ENCODE measurements at places on chromosomes 6 and 20. TPM values are rescaled to one million over a fixed set of nuclear protein-coding genes. Genes with fewer than 3 reads are reported as not detected.

- no peak overlapping the region for H3K4me3 ChIP-seq
- no peak overlapping the region for H3K27ac ChIP-seq
- no peaks in the 10 kb centered on the region for H3K27me3 ChIP-seq
- peaks cover 11% of the 10 kb centered on the region for H3K4me1 ChIP-seq
These were observed 60.1 kb upstream of the PTPRK start for GRCh38 chr6:128580224-128581110.

Gene JPH2
- 0.07 TPM for total RNA-seq

DNA sequence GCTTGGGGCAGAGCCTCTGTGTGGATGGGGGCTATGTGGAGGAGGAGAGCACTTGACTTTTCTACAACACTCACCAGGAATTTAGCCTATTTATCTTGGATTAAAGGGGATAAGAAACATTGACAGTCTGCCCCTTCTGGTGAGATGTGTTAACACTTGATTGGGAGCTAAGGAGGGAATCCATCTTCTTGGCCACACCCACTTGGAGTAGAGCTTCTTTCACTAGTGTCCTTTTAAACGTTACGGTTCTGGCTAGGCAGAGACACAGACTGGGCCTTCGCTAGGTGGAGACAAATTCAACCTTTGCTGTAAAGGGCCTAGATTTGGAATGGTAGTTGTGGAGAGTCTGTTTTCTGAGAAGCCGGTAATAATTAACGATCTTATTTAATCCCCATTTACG is 15.5 kb upstream of the TPBG start:
- no peak overlapping the region for H3K4me3 ChIP-seq
- H3K4me1 ChIP-seq: no peaks in the 10 kb centered on the region
- no peaks in the 10 kb centered on the region for H3K27me3 ChIP-seq
- no peaks in the 10 kb centered on the region for H3K36me3 ChIP-seq
- DNase-seq: no peak
- no peak overlapping the region for H3K27ac ChIP-seq

Gene CLDN20
- total RNA-seq: not detected

DNA sequence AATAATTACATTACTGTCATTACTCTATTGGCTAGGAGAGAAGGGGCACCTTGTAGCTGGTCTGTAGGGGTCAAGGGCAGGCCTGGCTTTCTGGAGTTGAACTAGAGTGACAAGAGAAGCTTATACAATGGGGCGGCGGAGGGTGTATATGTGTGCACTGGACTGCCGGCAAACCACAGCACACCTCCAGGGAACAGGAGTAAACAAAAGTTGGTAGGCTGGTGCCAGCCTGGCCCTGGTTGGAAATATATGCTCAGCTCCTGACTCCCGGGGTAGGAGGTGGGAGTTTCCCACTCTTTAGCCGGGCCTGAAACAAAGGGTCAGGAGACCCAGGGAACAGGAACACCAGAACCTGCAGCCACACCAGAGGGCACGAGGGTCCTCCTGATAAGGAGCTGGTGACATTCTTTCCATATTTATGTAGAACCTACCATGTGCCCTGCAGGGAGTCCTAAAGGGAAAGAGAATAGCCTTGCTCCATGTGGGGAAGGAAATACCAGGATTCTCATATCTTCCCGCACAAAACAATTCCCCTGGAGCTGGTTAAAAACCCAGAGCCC is 5.1 kb downstream of the C6orf132 start:
- peaks cover 39% of the 10 kb centered on the region for H3K27me3 ChIP-seq
- H3K36me3 ChIP-seq: no peaks in the 10 kb centered on the region
- H3K27ac ChIP-seq: no peak overlapping the region
- H3K4me1 ChIP-seq: peaks cover 19% of the 10 kb centered on the region

GRCh38 chr6:27772261-27773001 is 139.8 kb downstream of the OR2B2 start:
- no peak overlapping the region for H3K4me3 ChIP-seq
- peaks cover 15% of the 10 kb centered on the region for H3K4me1 ChIP-seq
- H3K27me3 ChIP-seq: peaks cover 51% of the 10 kb centered on the region

GRCh38 chr20:16209951-16210361 is 363.3 kb downstream of the KIF16B start:
- no peak for DNase-seq
- no peaks in the 10 kb centered on the region for H3K27me3 ChIP-seq
- no peak overlapping the region for H3K4me3 ChIP-seq

Gene ENPP4
- 3.3 TPM for total RNA-seq

Gene LHFPL5
- not detected for total RNA-seq

Gene MUC22
- not detected for total RNA-seq

Gene SLC16A10
- total RNA-seq: 6.2 TPM

DNA sequence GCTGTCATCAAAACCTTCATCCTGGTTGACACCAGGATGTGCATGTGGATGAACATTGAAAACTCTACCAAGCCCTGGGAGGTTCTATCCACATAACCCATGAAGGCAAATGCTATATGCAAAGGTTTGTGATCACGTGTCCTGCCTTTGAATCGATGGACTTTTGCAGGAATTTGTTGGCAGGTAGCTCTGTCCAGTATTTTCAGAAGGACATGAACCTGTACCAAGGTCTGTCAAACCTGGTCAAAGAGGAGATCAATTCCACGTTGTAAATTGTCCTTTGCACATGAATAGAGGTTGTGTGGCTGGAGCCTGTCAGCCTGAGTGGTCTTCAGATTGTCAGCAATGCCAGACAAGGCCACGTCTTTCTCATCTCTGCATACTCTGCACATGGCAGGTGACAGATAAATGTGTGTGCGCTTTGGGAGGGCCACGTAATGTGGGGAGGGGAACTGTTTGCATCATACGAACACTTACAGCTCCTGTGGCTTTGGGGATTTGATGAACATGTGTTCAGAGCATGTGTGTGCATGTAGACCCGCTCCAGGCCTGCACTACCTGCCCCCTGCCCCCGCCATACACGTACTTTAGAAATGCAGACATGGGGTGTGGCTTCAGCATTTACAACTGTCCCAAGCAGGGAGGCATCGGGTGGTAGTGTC is 169.1 kb downstream of the ERMARD start:
- no peaks in the 10 kb centered on the region for H3K36me3 ChIP-seq
- no peak overlapping the region for H3K4me3 ChIP-seq
- H3K27me3 ChIP-seq: no peaks in the 10 kb centered on the region
- H3K4me1 ChIP-seq: peaks cover 6% of the 10 kb centered on the region
- no peak overlapping the region for H3K27ac ChIP-seq

GRCh38 chr20:35917077-35917476 is 37.2 kb downstream of the SCAND1 start:
- H3K27me3 ChIP-seq: no peaks in the 10 kb centered on the region
- H3K4me3 ChIP-seq: no peak overlapping the region
- no peak for DNase-seq
- no peak overlapping the region for H3K27ac ChIP-seq

DNA sequence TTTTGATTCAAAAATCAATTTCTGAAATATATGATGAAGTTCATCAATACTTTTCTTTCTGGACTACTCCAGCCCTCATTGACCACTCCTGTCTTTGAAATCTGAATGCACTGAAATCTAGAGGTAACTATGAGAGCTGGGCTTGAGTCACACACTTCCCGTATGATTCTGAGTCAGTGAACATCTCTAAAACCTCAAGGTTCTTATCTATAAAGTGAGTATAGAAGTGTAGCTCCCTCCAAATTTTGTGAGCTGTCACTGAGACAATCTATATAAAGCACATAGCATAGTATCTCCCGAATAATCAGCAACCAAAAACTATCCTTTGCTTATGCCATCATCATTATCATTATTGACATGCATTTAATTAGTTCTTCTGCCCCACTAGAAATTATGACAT is 182.4 kb downstream of the TSHZ2 start:
- no peak overlapping the region for H3K4me3 ChIP-seq
- no peak overlapping the region for H3K27ac ChIP-seq
- peaks cover 53% of the 10 kb centered on the region for H3K27me3 ChIP-seq
- DNase-seq: no peak
- H3K4me1 ChIP-seq: peaks cover 6% of the 10 kb centered on the region

GRCh38 chr6:107511511-107511993 is 21.6 kb downstream of the SOBP start:
- H3K4me3 ChIP-seq: no peak overlapping the region
- no peaks in the 10 kb centered on the region for H3K4me1 ChIP-seq
- no peak for DNase-seq
- peak overlapping the region; percentile 40 for H3K27ac ChIP-seq

Gene KIAA1755
- total RNA-seq: 9.5 TPM

DNA sequence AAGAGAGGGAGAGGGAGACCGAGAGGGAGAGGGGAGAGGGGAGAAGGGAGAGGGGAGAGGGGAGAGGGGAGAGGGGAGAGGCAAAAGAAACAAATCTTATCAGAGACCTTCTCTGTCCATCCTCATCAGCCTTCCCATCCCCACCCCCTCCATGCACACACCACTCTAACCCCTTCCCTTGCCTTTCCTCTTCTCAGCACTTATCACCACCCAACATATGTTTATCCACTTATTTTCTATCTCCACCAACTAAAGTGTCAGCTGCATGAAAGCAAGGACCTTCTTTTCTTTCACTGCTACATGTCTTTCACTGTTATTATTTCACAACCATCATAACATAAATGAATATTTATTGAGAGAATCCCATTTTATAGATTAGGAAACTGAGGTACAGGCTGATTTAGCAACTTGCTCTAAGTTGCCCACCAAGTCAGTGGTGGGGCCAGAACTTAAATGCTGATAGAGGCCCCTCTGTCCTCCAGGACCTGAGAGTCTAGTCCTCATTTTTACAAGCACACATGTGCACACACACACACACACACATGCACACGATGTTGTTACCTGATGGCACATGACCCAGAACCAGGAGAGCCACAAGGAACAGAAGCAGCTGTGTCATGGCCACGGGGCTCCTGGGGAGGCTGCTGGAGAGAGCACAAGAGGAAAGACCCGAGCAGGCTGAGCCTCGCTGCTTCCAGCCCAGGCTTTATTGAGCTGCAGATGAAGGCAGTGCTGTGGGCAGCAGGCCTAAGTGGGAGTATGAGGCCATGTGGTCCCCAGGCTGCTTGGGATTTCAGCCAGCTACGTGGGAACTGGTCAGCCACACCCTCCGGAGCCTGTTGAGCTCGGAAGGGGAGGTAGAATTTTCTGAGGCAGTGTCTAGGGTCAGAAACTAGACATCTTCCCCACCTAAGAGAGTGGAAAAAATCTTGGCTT is 2.3 kb downstream of the DEFB124 start:
- H3K4me1 ChIP-seq: no peaks in the 10 kb centered on the region
- H3K27ac ChIP-seq: no peak overlapping the region
- no peak overlapping the region for H3K4me3 ChIP-seq
- DNase-seq: no peak
- H3K36me3 ChIP-seq: peaks cover 8% of the 10 kb centered on the region
- peaks cover 2% of the 10 kb centered on the region for H3K27me3 ChIP-seq

DNA sequence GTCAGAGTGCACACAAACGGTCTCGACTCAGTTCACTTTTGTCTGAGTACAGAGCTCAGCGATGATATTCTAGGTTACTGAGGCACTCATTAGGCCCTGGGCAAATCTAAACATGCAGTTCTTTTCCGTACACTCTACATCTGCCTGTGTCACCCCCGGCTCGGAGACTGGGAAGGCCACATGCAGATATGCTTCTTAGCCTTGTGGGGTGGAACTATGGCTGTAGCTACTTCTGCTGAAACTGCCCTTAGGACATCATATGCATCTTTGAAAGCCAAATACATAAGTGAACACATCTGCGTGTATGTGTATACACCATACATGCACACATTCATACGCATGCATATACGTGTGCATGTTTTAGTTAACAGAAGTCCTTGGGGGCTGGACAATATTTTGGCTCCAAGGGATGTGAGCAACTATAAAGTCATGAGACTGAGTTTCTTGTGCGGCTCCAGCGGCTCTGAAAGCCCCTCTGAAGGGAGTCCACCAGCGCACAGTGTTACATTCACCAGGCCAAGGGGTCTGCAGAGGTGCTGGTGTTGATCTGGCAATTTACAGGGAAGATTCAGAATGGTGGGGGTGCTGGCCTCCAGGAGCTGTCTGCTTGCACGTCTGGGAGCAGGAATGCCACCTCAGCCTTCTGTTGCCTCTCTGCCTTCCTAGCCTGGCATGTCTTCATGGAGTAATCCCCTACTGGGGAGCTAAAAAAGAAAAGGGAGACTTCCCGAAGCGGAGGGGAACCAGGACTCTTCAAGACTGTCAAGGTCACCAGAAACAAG is 31.6 kb downstream of the PSMG4 start:
- peaks cover 2% of the 10 kb centered on the region for H3K27me3 ChIP-seq
- DNase-seq: no peak
- H3K4me1 ChIP-seq: peaks cover 36% of the 10 kb centered on the region
- H3K4me3 ChIP-seq: no peak overlapping the region
- peaks cover 3% of the 10 kb centered on the region for H3K36me3 ChIP-seq

DNA sequence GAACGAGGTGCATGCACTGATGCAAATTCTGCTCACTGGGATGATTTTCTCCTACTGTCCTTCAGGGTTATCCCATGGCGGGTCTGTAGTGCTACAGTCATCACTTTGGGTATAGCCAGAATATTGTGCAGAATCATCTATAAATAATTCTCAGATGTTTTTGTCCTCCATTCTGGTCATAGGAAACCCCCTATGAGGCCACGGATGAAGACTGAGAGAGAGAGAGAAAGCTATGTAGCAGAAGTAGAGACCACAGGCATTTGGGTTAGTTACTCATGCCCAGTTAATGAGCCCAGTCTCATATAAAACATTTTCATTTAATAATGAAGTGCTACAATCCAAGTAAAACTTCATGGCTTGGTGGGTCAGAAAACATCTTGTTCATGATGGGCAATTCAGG is 145.1 kb upstream of the PLN start:
- no peaks in the 10 kb centered on the region for H3K27me3 ChIP-seq
- H3K4me3 ChIP-seq: no peak overlapping the region
- H3K27ac ChIP-seq: no peak overlapping the region
- DNase-seq: no peak

Gene OPRL1
- total RNA-seq: 0.96 TPM

Gene QKI
- total RNA-seq: 260 TPM

- peaks cover 11% of the 10 kb centered on the region for H3K36me3 ChIP-seq
- no peaks in the 10 kb centered on the region for H3K27me3 ChIP-seq
- no peak for DNase-seq
- peaks cover 78% of the 10 kb centered on the region for H3K4me1 ChIP-seq
- peak overlapping the region; percentile 67 for H3K4me3 ChIP-seq
These were observed 122.2 kb downstream of the FYN start for GRCh38 chr6:111750753-111751673.

- H3K4me1 ChIP-seq: no peaks in the 10 kb centered on the region
- H3K4me3 ChIP-seq: no peak overlapping the region
- no peak for DNase-seq
- no peaks in the 10 kb centered on the region for H3K36me3 ChIP-seq
- peak overlapping the region; percentile 60 for H3K27ac ChIP-seq
- no peaks in the 10 kb centered on the region for H3K27me3 ChIP-seq
These were observed 11.2 kb downstream of the SPDEF start for GRCh38 chr6:34544776-34545471.
